RKO (cell line): ENCODE measurements at places on chromosomes 11 and 22.

DNA sequence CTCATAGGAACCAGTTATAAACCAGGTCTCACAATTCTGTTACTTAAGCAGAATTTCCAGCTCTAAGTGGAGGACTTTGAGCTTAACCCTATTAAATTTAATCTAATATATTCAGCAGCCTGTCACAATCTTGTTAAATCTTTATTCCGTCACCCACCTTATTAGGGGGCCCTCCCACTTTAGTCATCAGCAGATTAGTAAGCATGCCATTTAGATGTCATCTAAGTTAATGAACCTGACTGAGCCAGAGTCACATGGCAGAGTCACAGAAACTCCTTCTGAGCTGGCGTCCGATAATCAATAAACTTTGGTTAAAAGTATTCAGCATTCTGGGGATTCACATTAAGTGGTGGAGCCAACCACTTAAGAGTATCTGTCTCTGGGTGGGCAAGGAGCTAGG, 35.1 kb downstream of the TTC12 start:
- DNase-seq: no peak

DNA sequence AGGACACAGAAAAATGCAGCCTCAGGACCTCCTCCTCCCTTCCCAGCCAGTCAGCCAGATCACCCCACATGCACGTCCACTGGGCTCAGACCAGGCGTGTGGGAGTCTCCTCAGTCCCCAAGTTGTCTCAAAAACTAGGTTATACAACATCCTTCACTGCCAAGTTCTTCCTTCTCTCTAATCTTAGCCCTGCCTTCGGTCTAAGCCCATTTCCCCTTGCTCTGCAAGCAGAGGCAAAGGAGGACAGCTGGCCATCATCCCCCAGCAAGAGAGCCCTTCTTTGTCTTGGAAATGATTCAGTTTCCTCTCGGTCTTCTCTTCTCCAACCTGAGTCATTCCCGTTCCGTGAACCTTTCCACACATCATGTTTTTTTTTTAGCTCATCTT, 14.0 kb upstream of the NRGN start:
- DNase-seq: no peak

DNA sequence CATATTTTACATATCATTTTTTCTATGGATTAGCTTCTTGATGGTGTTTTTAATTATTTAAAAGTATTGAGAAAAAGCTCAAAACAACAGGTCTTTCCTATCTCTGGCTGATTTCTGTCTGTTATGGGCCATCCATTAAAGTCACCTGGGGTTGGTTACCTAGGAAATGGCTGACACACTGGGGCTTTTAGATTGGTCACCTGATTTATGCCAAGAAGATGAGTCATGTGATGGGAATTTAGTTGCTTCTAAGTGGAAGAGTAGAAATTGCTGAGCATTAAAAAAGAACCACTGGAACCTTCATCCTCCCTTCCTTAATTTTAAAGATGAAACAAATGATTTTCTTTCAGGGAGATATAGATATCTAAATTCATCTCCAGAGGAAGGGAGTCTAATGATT, 48.8 kb upstream of the LARGE1 start:
- DNase-seq: peak; percentile 52

DNA sequence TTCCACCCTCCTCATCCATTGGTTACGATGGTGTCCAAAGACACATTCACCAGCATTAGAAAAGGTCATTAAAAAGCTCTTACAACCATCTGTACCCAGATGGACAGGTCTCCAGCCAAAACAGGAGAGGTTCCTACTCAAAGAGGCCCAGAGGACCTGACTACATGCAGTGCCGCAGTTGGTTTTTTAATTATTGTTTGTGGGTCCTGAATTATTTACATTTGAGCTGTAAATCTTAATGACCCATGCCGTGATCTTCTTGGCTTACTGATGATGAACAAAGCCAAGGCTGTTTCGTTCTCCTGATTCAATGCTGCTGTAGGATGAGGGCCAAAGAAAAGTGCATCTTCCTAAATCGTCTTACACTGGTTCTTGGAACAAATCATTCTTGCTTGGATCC, 83.7 kb downstream of the CADM1 start:
- no peak for DNase-seq

DNA sequence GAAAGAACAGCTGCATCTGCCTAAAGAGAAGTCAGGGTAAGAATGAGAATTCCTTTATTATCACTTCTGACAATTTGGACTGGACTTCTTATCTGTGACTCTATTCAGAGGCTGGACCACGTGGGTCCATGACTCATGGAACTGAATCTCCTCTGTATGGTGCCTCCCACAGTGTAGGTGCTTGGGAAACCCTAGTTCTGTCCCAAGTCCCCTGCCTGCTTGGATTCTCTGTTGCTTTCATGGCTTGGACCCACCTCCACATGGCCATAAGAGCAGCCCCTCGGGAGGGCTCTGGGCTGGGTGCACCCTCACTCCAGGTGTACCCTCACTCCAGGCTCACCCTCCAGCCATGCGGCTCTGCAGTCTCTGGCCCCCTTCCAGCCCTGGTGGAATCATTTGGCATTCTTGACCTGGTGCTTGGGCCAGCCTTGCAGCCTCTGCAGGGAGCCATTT, 153.4 kb downstream of the CACNA1I start:
- DNase-seq: peak; percentile 40

- no peak for DNase-seq
Observed at GRCh38 chr11:64390558-64390957, 31.6 kb downstream of the RPS6KA4 start.

DNA sequence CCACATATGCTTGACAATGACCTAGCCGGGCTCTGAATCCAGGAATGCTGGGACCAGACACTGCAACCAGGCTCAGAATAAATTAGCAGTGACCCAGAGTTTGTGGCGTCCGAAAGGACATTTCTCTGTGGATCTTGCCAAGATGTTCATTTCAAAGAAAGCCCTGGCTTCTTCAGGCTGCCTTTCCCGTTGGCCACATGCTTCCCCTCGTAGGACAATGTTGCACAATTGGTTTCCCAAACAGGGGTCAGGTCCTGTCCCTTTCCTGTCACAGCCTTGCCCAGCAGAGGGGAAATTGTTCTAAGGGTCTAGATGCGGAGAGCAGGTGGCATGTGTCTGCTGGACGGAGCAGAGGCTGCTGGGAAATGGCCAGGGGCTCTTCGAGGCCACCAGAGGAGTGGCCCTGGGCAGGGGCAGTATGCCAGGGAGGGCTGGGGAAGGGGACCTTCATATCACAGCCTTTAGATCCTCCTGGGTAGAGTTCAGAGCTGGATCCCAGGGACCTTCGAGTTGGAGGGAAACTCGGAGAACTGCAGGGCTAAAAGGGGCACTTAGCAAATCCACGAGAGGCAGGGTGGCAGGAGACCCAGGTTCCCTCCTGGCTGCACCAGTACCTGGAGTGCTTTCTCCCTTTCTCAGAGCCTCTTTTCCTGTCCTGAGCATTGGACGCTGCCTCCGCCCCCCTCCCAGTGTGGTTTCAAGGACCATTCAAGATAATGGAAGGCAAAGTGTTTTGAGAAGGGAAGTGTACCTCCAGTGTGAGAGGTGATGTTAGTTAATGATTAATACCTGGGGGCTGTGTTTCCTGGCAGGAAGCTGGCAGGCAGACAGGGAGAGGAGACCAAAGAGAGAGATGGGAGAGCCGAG, 42.3 kb downstream of the C11orf96 start:
- no peak for DNase-seq

DNA sequence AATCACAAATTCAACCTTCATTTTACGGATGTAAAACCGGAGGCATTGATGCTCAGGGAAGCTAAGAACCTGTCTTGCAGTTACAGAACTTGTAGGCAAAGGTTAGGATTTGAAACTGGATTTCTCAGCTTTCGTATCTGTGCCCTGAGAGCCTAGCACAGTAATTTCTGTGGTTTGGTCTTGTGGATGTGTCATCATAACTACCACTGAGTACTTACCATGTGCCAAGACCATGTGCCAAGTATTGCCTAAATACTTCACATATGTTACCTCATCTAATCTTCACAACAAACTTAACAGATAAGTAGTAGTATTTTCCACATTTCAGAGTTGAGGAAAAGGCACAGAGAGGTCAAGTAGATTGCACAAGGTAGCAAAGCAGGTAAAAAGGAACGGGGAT, 140.7 kb downstream of the NXPE2 start:
- DNase-seq: no peak

- DNase-seq: no peak
Observed at GRCh38 chr11:16043617-16044016, 312.7 kb downstream of the SOX6 start.

GRCh38 chr11:35121326-35121865, 17.6 kb upstream of the CD44 start:
- DNase-seq: no peak

DNA sequence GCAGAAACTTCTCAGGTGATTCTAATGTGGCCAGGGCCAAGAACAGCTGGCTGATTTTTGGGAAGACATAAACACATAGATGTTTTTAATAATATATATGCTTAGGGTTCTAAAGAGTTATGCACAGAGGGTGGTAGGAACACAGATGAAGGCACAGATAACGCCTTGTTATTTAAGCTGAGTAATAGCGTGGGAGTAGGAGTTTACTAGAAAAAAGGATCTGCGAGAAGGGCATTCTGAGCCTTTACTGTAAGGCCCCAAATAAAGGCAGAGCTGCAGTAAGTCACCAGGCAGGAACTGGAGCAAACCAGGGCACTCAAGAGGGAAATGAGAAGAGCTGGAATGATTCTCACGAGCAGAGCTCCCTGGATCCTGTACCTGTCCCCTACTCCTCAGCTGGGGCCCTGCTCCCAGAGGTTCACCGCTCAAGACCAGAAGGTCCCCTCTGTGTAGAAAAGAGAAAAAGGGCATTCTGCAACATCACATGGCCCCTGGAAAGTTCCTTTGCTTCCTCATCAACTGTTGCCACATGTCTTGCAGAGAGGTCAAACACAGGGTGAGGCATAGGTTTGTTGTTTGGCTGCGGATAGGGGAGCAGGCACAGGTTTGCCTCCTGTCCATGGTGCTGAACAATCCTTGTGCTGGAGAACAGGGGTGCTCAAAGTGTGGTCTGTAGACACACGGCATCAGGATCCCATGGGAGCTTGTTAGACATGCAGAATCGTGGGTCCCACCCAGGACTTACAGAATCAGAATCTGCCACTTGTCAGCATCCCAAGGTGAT, 125.7 kb downstream of the TENM4 start:
- peak; percentile 20 for DNase-seq

DNA sequence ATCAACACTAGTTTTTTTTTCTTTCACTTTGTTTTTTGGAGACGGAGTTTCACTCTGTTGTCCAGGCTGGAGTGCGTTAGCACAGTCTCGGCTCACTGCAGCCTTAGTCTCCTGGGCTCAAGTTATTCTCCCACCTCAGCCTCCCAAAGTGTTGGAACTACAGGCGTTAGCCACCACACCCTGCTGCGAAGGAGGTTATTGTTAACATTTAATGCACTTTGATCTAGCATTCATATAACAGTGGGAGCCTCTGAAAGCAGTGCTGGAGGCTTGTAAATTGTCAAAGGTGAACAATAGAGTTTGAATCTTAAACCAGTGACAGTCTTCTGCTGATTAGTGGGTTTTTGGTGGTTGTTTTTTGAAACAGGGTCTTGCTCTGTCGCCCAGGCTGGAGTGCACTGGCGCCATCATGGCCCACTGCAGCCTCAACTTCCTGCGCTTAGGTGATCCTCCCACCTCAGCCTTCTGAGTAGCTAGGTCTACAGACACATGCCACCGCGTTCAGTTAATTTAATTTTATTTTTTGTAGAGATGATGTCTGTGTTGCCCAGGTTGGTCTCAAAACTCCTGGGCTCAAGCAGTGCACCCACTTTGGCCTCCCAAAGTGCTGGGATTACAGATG, 96.9 kb upstream of the HORMAD2 start:
- no peak for DNase-seq
